ENCODE measurements at places on chromosomes 5 and 9.

GRCh38 chr5:41435276-41435675, 75.1 kb downstream of the PLCXD3 start:
- no peak for DNase-seq

GRCh38 chr9:119175581-119175980, 193.7 kb downstream of the BRINP1 start:
- no peak for DNase-seq

GRCh38 chr9:92098638-92099037, 16.6 kb downstream of the SPTLC1 start:
- no peak for DNase-seq

DNA sequence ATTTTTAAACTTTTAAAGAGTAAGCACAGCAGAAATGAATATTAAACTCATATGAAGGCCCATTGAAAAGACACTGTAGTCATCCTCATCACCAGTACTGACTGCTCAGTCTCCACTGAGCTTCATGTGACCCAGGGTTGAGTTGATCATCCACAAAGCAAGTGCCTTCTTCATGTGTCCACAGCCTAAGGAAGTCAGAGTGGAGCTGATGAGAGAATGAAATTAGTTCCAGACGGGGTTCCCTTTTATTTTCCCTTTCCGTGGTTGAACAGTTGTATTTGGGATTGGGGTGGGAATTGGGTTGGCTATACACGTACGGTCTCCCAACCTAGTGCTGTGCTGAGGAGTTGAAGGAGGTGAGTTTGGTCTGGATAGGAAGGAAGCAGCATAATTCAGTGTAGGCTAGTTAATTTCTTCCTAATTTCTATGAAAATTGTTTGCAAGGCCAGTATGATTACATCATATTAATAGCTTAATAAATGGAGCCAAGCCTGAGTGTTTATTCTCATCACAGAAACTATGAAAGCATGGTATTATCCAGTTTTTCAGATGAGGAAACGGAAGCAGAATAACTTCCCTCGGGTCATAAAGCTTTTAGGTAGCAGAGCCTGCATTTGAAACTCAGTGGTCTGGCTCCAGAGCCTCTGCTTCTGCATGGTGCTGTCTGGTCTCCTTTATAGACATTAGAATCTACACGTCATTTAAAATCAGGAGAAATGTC, 103.9 kb upstream of the DMRT1 start:
- no peak for DNase-seq

GRCh38 chr9:132061526-132061925, 18.1 kb downstream of the MED27 start:
- no peak for DNase-seq

GRCh38 chr9:3330792-3331420, 194.9 kb downstream of the RFX3 start:
- DNase-seq = no peak

DNA sequence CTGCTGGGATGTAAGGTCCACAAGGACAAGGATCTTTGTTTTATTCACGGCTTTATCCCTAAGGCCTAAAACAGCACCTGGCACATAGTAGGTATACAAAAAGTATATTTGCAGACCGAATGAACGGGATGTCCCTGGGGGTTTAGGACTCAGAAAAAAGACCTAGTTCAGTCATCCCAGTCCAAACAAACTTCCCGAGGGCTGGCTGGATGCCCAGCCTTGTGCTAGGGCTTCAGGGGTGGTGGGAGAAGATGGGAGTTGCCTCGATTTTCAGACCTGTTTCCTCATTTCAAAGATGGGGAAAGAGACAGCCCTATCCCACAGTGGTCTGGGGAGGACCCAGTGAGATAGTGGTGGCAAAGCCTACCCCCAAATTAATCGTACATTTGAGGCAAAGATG, 3.0 kb upstream of the PROB1 start:
- DNase-seq = no peak

DNA sequence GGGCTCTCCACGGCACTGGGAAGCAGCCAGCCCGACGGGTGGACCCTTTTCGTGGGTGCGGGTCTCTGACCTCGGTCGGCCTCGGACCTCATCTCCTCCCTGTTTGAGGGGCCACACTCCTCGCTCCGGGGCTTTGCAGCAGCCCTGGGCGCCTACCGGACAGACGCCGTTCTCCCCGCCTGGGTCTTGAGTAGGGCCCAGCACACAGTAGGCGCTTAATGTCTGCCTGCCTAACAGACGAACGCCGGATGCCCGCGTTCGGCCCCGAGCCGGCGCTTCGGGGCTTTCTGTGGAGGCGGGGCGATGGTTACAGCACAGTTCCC, 842 bp upstream of the GTF3C5 start:
- DNase-seq = no peak

- no peak for DNase-seq
These were observed 122.7 kb upstream of the TNC start for GRCh38 chr9:115240676-115241075.

GRCh38 chr5:131563434-131564228, 71.4 kb downstream of the RAPGEF6 start:
- DNase-seq = no peak

- DNase-seq = peak; percentile 26
These were observed 25.6 kb downstream of the ABL1 start for GRCh38 chr9:130860458-130861316.

- no peak for DNase-seq
These were observed 1247.5 kb upstream of the C9orf72 start for GRCh38 chr9:28820741-28821140.

DNA sequence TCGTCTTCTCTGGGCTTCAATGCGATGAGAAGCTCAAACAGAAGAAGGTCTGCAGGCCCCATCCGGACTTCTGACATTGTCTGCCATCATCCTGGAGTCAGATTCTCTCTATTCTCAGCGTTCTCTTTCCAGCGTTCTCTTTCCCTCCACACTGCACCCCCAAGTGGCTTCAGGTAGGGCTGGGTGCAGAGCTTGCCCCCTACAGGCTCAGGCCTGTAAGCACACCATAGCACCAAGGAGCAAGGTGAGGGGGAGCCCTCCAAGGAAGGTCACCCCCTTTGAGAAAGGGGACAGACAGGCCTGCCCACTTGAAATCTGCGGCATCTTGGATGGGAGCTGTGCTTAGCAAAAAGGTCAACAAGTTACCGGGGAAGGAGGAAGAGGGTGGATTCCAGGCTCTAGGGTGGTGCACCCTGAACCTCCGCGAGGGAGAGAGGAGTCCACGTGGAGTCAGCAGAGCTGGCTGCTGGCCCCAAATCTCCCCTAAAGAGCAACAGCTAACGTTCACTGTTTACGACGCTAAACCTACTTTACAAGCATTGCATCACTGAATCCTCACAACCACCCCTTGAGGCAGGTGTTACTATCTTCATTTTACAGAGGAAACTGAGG, 27.5 kb downstream of the GPX3 start:
- no peak for DNase-seq

DNA sequence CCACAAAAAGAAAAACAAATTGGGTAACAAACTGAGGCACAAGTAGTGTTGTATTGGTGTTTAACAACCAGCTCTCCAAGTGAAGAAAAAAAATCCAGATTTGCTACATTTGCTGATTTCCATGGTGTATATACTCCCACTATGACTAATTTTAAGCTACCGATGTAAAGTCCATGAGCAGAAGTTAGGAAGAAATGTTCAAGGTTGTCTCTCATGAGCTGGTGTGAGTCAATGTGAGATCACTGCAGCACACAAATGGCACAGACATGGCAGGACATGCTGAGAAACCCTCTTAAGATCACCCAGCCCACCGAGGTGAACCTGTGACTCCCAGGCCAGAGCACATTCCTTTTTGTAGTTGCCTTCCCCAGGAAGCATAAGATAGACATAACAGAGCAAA, 36.2 kb downstream of the SLC44A1 start:
- DNase-seq = peak; percentile 90

DNA sequence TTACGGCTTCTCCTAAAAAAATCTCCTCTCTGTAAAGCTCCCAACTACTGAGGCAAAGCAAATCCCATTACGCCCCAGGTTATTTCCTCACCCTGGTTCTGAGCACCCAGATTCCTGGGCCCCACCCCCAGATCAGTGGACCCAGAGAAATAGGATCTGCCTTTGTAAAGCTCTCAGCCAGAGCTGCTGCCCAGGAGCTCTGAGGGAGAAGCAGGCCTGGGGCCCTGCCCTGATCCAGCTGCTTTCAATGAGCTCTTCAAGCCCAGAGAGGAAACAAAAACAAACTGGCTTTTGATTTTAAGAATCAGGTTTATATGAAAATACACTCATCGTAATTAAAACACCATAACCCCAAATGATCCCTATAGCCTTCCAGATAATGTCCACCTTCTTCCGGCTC, 124.5 kb downstream of the C5orf15 start:
- DNase-seq = no peak

- peak; percentile 39 for DNase-seq
These were observed at the start of gene NPR2 for GRCh38 chr9:35791297-35791921. Gene NPR2 (plus strand): TSS chr9:35791591. CDS start chr9:35792409, 818 bp downstream.

DNA sequence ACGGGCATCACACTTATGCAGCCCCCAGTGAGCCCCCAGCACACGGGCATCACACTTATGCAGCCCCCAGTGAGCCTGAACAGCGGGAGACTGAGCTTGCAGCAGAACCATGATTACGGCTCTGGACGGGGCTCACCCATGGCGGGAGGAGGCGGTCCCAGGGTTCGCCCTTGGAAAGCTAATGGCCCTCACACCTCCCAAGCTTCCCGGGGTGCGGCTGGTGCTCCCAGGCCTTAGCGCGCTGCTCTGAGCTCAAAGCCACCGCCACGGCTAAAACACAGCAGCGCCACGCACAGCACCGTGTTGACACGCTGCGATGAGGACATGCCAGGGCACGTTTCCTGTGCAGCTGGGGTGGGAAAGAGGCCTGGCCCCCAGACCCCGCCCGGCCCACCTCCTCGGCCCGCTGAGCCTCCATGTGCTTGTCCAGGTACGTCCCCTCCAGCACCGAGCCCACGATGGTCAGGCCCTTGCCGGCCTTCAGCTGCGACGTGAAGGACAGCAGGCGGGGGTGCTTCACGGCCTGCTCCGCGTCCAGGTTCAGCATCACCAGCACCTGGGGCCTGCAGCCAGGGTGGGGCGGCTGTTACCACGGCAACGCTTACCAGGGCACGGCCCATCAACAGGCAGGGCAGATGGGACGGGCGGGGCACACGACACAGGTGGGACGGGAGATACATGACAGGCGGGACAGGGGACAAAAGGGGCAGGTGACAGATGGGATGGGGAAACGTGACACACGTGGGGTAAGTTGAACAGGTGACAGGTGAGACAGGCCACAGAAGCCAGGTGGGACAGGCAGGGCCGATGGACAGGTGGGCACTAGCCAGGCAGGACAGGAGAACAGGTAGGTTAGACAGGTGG, 38.4 kb downstream of the SLC12A7 start:
- no peak for DNase-seq

DNA sequence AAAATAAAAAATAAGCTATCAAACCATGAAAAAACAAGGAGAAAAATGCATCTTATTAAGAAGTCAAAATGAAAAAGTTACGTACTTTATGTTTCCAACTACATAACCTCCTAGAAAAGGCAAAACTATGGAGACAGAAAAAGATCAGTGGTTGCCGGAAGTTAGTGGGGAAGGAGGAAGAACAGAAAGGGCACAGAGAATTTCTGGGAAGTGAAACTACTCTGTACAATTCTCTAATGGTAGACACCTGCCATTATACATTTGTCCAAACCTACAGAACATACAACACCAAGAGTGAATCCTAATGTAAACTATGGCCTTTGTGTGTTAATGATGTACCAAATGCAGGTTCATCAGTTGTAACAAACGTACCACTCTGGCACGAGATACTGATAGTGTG, 25.3 kb downstream of the SMU1 start:
- DNase-seq = peak; percentile 48

DNA sequence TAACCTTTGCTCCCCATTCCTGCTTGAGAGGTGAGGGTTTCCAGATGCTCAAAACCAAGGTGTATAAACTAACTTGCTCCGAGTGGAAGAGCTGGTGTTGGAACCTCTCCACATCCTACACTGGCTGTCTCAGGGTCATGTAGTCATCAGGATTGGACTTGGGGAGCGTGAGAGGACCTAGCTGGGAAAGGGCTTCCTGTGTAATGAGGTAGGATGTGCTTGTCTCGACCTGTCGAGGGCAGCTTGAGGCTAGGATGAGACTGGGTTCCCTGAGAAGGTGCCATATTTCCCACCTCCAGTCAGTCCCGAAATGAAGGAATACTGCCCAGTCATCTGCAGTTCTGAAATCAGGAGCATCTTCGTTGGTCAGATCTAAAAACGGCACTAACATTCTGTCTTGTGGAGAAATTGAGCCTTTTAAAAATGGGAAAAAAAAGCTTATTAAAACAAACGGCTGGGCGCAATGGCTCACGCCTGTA, 1.3 kb downstream of the CCNI2 start:
- no peak for DNase-seq

GRCh38 chr5:109987970-109988369, 298.2 kb downstream of the MAN2A1 start:
- DNase-seq = no peak

- no peak for DNase-seq
These were observed 294.7 kb downstream of the CHSY3 start for GRCh38 chr5:130198927-130199326.

- no peak for DNase-seq
These were observed 1278.2 kb downstream of the CDH12 start for GRCh38 chr5:21574961-21575360.

- no peak for DNase-seq
These were observed 202.5 kb upstream of the SLC27A6 start for GRCh38 chr5:128762661-128763306.

DNA sequence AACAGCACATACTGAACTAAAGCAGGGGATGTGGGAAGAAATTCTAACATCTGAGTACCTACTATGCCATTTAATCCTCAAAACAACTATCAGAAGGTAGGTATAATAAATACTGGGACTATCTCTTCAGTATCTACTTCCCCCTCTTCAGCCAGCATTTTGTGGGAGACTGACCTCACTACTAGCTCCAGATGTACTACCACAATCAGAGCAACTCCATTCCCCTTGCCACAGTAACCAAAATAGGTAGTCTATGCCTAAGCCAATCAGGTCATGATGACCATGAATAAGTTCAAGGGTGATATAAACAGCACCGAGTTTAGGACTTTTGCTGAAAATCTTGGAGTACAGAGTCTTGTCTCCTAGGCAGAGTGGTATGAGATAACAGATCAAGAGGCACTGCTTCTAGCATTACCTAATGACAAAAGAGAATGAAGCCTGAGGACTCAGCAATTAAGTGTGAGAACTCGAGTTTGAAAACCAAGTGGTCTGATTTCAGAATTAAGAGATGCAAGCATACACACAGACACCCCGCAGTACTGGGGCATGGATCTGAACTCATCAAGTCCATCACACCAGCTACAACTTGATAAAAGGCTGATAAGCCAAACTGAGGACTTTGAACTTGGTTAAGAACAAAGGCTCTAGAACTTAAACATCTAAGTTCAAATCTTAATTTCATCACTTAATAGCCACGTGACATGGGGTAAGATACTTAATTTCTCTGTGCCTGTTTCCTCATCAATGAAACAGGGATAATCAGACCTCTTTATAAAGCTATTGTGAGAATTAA, 9.7 kb downstream of the FNIP1 start:
- no peak for DNase-seq

Measured in suppressor macrophage treated with lipopolysaccharide for 1 hour (primary cell).